ENCODE measurements at places on chromosomes 6 and 20.
A peak's percentile ranks its signal among the peaks of the same experiment; 100 is the strongest.

DNA sequence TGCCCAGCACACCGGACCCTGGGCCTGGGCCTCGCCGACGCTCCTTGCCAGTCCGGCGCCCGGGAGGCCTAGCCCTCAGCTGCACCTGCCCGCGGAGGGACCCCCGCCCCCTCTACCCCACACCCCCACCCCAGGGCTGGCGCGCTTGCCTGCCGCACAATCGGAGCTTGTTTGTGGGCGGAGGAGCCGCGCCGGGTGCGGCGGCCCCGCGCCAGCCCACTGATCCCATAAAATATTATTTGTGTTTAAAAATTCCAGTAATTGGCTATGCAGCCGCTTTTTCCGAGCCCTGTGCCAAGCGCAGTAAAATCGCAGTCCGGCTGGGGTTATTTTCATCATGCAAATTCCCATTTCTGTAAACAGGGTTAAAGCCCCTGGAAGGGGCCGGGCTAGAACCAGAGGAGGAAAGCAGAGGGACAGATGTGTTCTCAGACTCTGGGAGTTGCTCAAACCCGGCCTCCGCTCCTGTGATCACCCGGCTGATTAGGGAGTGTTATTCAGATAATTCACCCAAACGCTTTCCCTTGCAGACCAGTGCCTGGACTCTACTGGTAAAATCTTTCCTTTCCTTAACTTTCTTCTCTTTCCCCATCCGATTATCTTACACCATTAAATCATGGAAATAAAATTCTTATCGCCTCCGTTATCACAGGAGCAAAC lies 93.1 kb downstream of the NCR2 start:
- no peak for DNase-seq

DNA sequence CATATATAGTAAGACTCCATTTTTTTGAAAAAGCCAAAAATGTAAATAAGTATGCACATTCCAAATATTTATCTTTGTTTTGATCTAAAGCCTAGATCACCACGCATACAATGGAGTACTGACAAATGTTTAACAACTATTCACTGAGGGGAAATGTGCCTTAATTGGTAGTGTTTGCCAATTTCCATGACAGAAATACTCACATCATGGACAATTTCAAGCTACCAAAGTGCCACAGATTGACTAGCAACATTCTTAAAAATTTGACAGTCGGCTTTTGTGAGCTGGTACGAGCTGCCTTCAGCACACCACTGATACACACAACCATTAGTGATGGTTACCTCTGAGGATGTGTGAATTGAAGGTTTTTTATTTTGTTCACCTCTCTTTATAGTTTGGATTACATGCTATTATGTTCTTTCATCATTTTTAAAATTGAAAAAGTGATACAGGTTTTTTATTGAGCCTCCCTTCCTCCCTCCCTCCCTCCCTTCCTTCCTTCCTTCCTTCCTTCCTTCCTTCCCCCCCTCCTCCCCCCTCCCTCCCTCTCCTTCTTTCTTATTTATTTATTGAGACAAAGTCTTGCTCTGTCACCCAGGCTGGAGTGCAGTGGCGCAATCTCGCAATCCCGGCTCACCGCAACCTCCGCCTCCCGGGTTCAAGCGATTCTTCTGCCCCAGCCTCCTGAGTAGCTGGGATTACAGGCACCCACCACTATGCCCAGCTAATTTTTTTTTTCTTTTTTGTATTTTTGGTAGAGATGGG lies 19.2 kb downstream of the SMPDL3A start:
- no peak for DNase-seq

GRCh38 chr6:30136570-30137286 lies 788 bp downstream of the TRIM40 start:
- no peak for DNase-seq

- DNase-seq = no peak
These were observed 21.8 kb downstream of the SDCBP2 start for GRCh38 chr20:1307171-1307570.

DNA sequence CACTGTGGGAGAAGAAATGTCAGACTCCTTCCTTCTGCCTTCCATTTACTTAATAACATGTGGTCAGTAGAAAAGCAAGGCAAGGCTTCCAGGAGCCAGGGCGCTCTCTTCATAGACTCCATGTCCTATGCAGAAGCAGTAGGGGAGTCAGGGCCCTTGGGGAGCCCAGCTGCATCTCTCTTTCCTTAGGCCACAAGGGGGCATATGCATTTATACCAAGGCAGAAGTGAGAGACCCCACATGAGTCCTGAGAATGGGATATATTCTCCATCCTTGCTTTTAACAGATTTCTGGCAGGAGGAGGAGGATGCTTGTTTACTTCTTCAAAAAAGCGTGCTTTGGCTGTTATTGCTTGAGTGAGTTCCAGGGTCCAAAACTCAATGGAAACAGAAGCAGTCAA lies 198.5 kb downstream of the HIVEP2 start:
- DNase-seq = peak; percentile 15

Measured in hippocampal formation (tissue), 2 donors.